ENCODE measurements at places on chromosomes 1 and 21.

DNA sequence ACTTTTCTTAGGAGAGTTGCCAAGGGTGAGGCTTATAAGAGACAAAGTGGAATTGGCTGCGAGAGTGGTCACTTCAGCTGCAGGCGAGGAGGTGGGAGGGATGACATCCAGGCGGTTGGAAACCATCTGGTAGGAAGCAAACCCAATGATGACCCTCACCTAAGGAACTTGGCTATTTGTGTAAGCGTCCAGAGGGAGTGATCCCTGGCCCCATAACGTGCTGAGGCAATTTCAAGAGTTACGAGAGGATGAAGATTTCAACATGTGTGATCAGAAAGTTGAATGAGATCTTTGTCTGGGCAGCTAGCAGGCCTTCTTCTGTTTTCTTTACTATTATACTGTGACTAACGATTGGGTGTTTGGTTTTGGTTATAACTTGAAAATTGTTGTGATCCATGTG, 102.7 kb upstream of the VANGL1 start:
- no peak for DNase-seq

DNA sequence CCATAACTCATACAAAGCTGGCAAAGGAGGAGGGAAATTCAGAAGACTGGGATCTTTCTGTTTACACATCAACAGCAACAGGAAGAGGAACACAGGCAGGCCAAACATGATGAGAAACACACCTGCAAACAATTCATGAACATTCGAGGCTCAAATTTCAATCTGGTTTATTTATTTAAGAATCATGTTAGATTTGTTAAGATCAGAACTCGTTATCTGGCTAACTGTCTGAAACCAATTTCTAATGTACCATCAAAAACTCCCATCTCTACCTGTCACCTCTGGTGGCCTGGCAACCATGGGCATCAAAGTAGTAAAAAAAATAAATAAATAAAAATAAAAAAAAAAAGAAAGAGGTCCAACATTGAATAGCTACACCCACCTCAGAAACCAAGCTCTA, 9.8 kb downstream of the LBR start:
- DNase-seq = no peak

GRCh38 chr1:110211496-110212168, 1.5 kb downstream of the KCNC4 start:
- no peak for DNase-seq

- no peak for DNase-seq
These were observed 10.0 kb downstream of the AHDC1 start for GRCh38 chr1:27593678-27594563.
